Activated T-helper 1 cell treated with anti-CD3 and anti-CD28 coated beads, Interleukin-2, amount 50 U/mL, for 16 hours (primary cell): ENCODE measurements at places on chromosomes 5 and 9.

DNA sequence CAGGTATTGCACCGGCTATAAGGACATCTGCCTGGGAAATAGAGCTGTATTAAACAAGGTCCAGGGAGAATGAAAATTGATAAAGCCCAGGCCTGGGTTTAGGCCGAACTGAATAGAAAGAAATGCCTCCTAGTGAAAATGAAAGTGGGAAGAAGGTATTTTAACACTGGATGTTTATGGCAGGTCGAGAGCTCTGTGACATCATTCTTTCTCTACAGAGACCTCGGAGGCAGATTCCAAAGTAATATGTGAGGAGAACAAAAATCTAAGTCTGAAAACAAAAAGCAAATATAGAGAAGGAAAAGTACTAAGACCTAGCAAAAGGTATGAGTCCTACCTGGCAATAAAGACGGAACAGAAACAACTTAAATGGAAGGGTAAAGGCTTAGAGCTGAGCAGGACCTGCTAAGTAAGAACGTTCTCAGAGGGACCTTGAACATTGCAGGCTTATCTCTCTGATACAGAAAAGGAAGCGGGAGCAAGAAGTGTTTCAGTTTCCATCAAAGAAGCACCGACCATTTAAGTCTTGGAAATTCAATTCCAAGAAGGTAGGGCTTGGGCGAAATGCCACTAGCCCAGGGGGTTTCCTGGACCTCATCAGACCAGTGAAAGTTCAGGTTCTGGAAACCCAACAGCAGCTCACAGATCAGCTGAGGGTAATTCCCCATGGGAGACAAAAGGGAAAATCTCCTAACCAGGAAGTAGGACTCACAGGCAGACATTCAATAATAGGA lies 80.0 kb downstream of the SUSD1 start:
- no peak for DNase-seq

- no peak for DNase-seq
These were observed 77.0 kb upstream of the TBC1D2 start for GRCh38 chr9:98332405-98332831.

GRCh38 chr5:112549127-112549526 lies 130.1 kb upstream of the EPB41L4A start:
- no peak for DNase-seq

GRCh38 chr5:54619731-54620130 lies 102.2 kb downstream of the SNX18 start:
- no peak for DNase-seq

DNA sequence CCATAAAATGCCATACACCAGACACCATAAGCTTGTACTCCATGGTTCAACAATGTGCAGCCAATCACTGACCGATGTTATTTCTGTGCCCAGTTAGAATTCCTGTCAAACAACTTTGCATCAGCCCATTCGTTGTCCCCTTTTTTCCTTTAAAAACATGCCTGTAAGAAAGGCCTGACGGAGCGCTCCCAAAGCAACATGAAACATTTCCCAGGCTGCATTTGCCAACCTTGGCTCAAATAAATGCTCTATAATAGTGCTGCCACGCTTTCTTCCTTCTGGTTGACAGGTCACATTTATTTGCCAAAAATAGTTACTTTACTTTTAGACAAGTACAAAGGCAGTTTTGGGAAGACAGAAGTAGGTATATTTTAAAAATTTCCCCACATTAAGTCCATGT lies 735.6 kb upstream of the PTPRD start:
- no peak for DNase-seq

GRCh38 chr5:3237276-3237868 lies 358.3 kb upstream of the IRX1 start:
- DNase-seq = no peak

- no peak for DNase-seq
These were observed 9.3 kb downstream of the KIAA1191 start for GRCh38 chr5:176352116-176352878.

GRCh38 chr5:55052383-55052931 lies 28.4 kb downstream of the GZMK start:
- DNase-seq = no peak

DNA sequence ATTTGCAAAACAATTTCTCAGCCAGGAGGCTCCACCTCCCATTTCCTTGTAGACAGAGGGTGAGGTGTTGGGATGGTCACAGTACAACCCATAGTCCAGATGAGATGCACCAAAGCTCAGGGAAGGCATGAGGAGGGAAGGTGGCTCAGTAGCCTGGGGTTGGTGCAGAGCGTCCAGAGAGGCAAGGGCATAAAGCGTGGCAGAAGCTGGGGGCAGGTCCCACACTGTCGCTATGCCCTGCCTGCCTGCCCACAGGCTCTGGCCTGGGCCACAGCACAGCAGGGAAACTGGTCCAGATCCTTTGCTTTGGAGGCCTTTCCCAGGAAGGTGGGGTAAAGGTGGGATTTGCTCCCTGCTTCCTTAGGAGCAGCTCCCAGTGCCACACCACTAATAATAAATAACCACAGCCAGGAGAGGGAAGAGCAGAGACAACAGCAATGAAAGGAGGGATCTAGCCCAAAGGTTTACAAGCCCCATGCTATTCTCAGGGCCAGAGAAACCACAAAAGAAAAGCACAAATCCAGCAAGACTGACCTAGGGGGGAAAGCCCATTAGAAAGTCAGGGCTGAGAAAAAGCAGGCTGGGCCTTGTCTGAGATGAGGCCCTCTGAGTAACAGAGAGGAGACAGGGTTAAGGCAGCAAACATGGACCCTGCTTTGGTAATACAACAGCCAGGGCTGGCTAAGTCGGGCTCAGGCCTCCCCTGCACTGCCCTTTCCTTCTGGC lies 27.2 kb downstream of the PCDHGC5 start:
- DNase-seq = no peak

GRCh38 chr9:128396970-128397613 lies 23.6 kb upstream of the CERCAM start:
- DNase-seq = no peak

- DNase-seq = no peak
These were observed 22.4 kb downstream of the UTP15 start for GRCh38 chr5:73587923-73588322.

DNA sequence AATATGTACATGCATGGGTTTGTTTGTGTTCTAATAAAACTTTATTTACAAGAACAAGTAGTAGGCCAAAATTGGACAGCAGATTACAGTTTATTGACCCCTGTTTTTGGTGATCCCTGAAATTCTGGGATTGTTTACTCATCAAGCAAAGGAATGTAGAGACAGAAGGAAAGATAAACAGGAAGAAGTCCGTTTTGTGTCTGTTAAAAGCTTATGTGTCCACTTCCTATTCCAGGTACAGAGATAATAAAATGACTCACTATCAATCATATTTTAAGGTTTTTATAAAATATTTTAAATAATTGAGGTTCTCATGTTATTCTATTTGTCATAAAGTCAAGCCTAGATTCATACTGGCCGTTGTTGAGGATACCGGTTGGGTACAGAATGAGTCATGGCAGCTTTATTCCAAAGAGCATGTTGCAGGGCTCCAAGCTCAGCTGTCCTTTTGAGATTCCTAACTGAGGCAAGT lies 214.9 kb upstream of the DAB2 start:
- DNase-seq = no peak

- DNase-seq = no peak
These were observed 28.0 kb upstream of the MAP1B start for GRCh38 chr5:72079288-72079687.

DNA sequence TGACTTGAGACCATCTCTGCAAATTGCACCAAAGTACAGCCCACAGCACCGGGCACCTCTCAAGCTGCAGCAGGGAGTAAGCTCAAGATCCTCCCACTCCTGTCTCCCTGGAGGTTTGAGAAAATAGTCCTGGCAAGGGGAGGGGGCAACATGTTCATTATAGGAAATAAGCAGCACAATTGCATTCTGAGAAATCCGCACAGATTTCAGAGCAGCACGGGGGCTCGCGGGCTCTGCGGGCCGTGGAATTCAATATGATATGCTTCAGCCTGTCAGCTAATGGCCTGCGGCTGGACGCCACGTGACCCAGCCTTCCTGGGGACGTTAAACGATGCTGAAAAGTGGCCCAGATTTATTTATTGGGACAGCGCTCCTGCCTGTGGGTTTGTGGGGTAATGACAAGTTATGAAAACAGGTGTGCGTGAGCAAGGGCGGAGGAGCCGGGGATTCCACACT lies 156.4 kb downstream of the DAB2IP start:
- DNase-seq = no peak

DNA sequence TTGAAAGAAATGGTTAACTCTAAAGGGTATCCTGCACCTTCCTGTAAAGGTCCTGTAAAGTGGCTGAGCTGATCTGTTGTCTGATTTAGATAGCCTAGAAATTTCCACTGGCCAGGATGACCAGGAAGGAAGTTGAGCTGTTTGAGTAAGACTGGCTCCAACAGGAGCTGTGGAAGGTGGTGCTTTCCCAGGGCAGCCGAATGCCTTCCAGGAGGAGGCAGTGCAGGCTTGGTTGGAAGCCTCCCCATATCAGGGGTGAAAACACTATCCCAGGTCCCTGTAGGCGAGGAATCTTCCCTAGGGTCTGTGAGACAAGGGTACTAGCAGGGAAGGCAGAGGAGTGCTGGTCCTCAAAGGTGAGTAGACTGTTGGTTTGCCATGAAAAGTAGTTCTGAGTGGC lies 98.4 kb downstream of the LIX1 start:
- no peak for DNase-seq

DNA sequence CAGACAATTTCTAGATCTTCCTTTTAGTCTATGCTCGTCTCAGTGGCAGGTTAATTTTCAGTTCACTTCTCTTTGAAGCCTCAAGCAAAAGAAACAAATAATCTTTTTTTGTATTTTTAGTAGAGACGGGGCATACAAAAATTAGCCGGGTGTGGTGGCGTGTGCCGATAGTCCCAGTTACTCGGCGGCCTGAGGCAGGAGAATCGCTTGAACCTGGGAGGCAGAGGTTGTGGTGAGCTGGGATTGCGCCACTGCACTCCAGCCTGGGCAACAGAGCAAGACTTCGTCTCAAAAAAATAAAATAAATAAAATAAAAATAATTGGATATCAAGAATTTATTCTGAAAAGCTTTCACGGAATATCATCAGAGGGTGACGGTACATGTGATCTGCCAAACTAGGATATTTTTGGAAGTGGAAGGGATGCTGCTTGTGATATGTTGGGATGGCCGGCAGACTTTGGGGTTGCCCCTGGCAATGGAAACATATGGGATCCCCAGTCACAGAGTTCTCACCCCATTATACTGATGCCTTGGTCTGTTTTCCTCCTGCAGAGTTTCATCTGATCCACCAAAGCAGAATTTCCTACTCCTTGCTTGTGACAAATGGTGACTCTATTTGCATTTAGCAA lies 7.6 kb upstream of the LCP2 start:
- DNase-seq = no peak

GRCh38 chr9:29511680-29512079 lies 1938.4 kb upstream of the C9orf72 start:
- no peak for DNase-seq

DNA sequence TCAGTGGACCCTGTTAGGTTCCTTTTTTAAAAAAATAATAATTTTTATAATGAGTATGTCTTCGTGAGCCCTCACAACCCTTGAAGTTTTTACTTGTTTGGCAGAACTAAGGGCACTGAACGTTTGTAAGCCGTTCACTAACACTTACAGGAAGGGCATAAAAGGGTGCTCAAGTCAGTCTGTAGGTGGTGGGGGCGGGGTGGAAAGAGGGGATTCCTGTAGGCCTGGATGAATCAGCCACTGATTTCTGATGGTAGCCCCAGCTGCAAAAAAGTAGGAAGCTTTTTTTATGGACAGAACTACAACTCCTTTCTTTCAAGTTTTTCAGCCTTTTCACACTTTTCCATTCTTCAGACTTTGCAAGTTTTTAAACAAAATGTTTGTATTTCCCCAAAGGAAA lies 35.8 kb downstream of the PIK3R1 start:
- peak; percentile 34 for DNase-seq

GRCh38 chr9:71541436-71541835 lies 226.9 kb downstream of the CEMIP2 start:
- no peak for DNase-seq

DNA sequence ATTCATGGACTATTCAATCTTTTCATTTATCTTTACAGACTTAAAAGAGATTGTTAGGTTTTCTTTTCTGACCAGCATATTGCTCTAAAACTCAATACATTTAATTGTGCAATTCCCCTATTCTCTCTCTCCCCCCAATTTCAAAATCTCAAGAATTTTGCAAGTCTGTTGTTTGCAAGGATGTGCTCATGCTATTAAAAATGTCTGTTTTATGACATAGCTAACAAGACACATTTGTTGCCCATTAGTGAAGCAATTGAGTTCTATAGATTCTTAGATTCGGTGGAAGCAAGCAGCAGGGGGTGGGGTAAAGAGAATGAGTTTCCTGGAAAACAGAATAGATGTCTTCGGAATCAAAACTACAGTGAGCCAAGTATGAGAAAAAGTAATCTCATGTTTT lies 8.5 kb upstream of the CSNK1A1 start:
- DNase-seq = no peak

DNA sequence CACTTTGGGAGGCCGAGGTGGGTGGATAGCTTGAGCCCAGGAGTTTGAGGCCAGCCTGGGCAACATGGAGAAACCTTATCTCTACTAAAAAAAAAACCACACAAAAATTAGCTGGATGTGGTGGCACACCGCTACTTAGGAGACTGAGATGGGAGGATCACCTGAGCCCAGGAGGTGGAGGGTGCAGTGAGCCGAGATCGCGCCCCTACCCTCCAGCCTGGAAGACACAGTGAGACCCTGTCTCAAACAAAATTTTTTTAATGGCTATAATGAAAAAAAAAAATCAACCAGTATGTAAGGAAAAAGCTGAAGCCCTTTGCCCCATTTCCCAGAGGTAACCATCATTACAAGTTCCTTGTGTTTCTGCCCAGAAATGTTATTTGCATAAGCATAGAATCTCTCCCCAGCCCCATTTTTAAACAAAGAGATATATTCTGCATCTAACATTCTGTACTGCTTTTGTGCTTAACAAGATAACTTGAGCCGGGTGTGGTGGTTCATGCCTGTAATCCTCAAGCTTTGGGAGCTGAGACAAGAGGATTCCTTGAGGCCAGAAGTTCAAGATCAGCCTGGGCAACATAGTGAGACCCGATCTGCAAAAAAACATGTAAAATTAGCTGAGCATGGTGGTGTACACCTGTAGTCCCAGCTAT lies 35.1 kb upstream of the KCNIP1 start:
- DNase-seq = no peak

DNA sequence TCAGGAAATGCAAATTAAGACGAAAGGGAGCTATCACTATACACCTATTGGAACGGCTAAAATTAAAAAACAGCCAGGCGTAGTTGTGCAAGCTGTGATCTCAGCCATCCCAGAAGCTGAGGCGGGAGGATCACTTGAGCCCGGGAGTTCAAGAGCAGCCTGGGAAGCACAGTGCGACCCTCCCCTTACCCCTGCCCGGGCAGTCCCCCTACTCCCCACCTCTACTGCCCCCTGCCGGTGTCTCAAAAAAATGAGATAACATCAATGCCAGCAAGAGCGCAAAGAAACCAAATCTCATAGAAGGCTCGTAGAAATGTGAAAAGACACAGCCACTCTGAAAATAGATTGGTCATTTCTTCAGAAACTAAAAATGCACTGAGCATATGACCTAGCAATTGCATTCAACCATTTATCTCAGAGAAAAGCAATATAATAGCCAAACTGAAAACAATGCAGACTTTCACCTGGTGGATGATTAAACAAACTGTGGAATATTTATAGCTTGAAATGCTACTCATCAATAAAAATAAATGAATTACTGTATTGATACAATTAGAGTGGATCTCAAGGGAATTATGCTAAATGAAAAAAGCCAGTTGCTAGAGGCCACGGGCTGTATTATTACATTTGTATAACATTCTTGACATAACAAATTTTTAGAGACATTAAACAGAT lies 20.6 kb downstream of the OR2V2 start:
- no peak for DNase-seq

- DNase-seq = no peak
These were observed 1.2 kb downstream of the SCAMP1 start for GRCh38 chr5:78361631-78361993.
